ENCODE measurements at places on chromosomes 1 and 21. TPM values are rescaled to one million over a fixed set of nuclear protein-coding genes. Genes with fewer than 3 reads are reported as not detected.

Gene CFHR4
- total RNA-seq = not detected

Gene KIF26B
- total RNA-seq = 10.1 TPM

Gene AMIGO1
- total RNA-seq = 13.3 TPM

Gene LAMC2
- total RNA-seq = 3.1 TPM

Gene PLEKHO1
- 35.0 TPM for total RNA-seq

Gene HTR6
- total RNA-seq = not detected

Gene C1QC
- total RNA-seq = 18.2 TPM

Gene MASP2
- total RNA-seq = not detected

Gene SHISAL2A
- total RNA-seq = 0.38 TPM

Gene TESK2
- 4.8 TPM for total RNA-seq

Gene KIF21B
- total RNA-seq = 76.3 TPM

Gene OPRD1
- 5.2 TPM for total RNA-seq

Gene ARHGEF16
- 2.3 TPM for total RNA-seq

Gene CD34
- total RNA-seq = 54.6 TPM

Gene PEX10
- total RNA-seq = 32.0 TPM

Gene LORICRIN
- 0.44 TPM for total RNA-seq

Gene TLR5
- total RNA-seq = 4.9 TPM

Gene OR4F29
- total RNA-seq = not detected

Gene GAS5
- total RNA-seq = 292 TPM

Gene PAX7
- 3.1 TPM for total RNA-seq

Gene ATAD3C
- 0.05 TPM for total RNA-seq

Gene CRNN
- total RNA-seq = not detected

Gene PROX1
- total RNA-seq = 92.5 TPM

Gene CYP4A11
- not detected for total RNA-seq

Gene CACNA1E
- total RNA-seq = 6.3 TPM

Gene CLCNKB
- 0.55 TPM for total RNA-seq

Gene RAB42
- 7.8 TPM for total RNA-seq

Gene CFH
- total RNA-seq = 98.1 TPM

Gene FAM72B
- 3.7 TPM for total RNA-seq

Gene PCSK9
- 1.1 TPM for total RNA-seq

Gene NMNAT2
- total RNA-seq = 7.5 TPM

Gene NCF2
- 8.9 TPM for total RNA-seq

Gene TRIM17
- 3.5 TPM for total RNA-seq

Gene TRIM58
- 7.0 TPM for total RNA-seq

Gene VHLL
- total RNA-seq = not detected

Gene KLHDC7A
- 1.3 TPM for total RNA-seq

Gene GOLT1A
- total RNA-seq = not detected

Gene KCNJ6
- total RNA-seq = 0.93 TPM

Gene KCNN3
- total RNA-seq = 4.0 TPM

Gene FAM72D
- total RNA-seq = 0.66 TPM

Gene KRTAP11-1
- not detected for total RNA-seq

Gene BATF3
- 1.1 TPM for total RNA-seq

Gene CLEC20A
- not detected for total RNA-seq

Gene SIPA1L2
- total RNA-seq = 37.1 TPM

Gene KLHL12
- total RNA-seq = 30.7 TPM

Gene FBLIM1
- total RNA-seq = 46.5 TPM

Gene SLC22A15
- total RNA-seq = 8.1 TPM

Gene SLC37A1
- total RNA-seq = 13.5 TPM

All from camera-type eye (tissue), 1 donor.